ENCODE measurements at places on chromosomes 6 and 20. TPM values are rescaled to one million over a fixed set of nuclear protein-coding genes. Genes with fewer than 3 reads are reported as not detected.

- no peak overlapping the region for H3K27ac ChIP-seq
- H3K36me3 ChIP-seq, result no peaks in the 10 kb centered on the region
- H3K4me3 ChIP-seq, result no peak overlapping the region
- peaks cover 3% of the 10 kb centered on the region for H3K27me3 ChIP-seq
- H3K4me1 ChIP-seq, result no peaks in the 10 kb centered on the region
- no peak for DNase-seq
Measured at GRCh38 chr20:33071198-33071597, 8.2 kb upstream of the BPIFB4 start.

- no peaks in the 10 kb centered on the region for H3K27me3 ChIP-seq
- peaks cover 9% of the 10 kb centered on the region for H3K36me3 ChIP-seq
- H3K4me3 ChIP-seq, result no peak overlapping the region
- H3K27ac ChIP-seq, result no peak overlapping the region
- no peak for DNase-seq
Measured at GRCh38 chr20:37736132-37736531, 42.3 kb downstream of the CTNNBL1 start.

- no peaks in the 10 kb centered on the region for H3K36me3 ChIP-seq
- H3K27ac ChIP-seq, result no peak overlapping the region
- no peak for DNase-seq
- H3K4me1 ChIP-seq, result no peaks in the 10 kb centered on the region
Measured at GRCh38 chr6:6586671-6587526, 1.6 kb upstream of the LY86 start.

- no peak overlapping the region for H3K27ac ChIP-seq
- H3K27me3 ChIP-seq, result no peaks in the 10 kb centered on the region
- no peaks in the 10 kb centered on the region for H3K36me3 ChIP-seq
- no peak overlapping the region for H3K4me3 ChIP-seq
- H3K4me1 ChIP-seq, result peaks cover 6% of the 10 kb centered on the region
Measured at GRCh38 chr6:168157272-168158212, 78.5 kb upstream of the FRMD1 start.

GRCh38 chr6:163579880-163580295 is 165.4 kb downstream of the QKI start:
- H3K36me3 ChIP-seq, result no peaks in the 10 kb centered on the region
- DNase-seq, result no peak
- no peak overlapping the region for H3K27ac ChIP-seq
- H3K4me3 ChIP-seq, result no peak overlapping the region
- no peaks in the 10 kb centered on the region for H3K27me3 ChIP-seq

DNA sequence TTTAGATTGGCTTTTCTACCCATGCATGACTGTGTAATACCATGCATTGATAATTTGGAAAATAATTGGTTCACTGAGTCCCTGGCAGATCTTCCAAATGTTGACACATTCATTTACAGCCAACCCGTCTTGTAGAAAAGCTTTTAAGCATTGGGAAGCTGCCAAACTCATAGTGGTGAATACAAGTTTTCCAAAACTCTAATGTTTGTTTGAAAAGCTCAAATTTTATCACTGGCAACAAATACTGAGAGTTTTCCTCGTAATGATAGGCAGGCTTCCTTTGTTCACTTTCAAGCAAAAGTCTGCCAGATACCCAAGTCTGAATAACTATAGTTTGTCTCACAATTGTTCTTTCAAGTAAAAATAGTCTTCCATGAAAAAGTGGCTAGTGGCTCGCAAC is 143.0 kb downstream of the FIG4 start:
- H3K4me3 ChIP-seq, result no peak overlapping the region
- no peaks in the 10 kb centered on the region for H3K36me3 ChIP-seq
- H3K27me3 ChIP-seq, result no peaks in the 10 kb centered on the region
- no peak overlapping the region for H3K27ac ChIP-seq

DNA sequence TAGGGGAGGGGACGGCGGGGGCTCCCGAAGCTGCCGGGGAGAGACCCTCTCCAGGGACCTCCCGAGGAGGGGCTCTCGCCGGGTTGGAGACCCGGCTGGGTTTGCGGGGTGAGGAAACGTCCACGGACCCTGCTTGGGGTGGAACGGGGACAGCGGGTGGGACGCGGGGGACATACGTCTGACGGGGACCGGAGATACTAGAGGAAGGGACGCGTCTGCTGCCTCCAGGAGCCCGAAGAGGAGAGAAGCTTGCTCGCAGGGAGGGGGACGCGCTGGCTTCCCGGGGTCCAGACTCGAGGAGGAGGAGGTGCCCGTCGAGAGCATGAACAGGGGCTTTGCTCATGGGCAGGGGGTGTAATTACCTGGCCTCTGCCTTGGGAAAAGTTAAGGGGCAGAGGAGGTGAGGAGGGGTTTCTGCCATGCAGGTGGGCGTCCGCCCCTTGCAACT is 593 bp downstream of the DNMT3B start:
- peak overlapping the region; percentile 91 for H3K4me3 ChIP-seq
- H3K27me3 ChIP-seq, result no peaks in the 10 kb centered on the region
- no peak for DNase-seq

DNA sequence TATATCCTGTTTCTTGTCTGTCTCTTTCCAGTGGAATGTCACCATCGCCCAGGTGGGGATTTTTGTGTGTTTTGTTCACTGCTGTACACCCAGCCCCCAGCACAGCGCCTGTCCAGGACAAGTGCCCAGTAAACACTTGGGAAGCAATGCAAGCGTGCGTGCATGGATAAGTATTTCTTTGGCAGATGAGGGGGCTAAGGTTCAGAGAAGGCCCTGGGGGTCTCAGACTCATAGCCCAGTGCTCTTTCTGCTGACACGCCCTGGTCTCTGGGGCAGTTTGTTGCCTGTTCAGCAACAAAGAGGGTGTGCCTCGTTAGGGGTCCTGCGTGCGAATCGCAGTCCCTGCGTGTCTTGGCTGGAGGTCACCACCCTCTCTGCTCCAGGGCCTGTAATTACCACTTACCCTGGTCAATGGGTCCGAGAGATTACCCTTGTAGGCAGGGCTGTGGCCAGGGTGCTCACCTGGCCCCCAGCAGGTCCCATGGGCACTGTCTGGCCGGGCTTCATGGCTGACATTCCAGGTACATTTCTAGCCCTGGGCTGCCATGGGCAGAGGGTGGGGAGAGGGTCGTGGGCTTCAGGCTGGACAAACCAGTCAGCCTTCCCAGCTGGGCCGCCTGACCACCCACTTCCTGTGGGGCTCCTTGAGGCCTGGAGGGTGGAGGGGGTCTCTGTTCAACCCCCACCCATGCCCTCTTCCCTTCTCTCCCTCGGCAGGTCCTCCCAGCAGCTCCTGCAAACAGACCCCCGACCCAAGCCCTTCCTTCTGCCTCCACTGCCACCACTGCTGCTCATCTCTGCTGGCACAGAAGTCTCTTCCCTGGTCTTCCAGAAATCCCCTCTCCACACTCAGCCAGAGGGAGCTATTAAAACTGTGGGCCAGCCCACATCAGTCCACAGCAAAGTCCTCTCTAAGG is 87.1 kb downstream of the CEBPB start:
- peak overlapping the region; percentile 73 for H3K27ac ChIP-seq
- H3K36me3 ChIP-seq, result no peaks in the 10 kb centered on the region
- peaks cover 43% of the 10 kb centered on the region for H3K4me1 ChIP-seq
- no peak overlapping the region for H3K4me3 ChIP-seq
- no peaks in the 10 kb centered on the region for H3K27me3 ChIP-seq
- no peak for DNase-seq

DNA sequence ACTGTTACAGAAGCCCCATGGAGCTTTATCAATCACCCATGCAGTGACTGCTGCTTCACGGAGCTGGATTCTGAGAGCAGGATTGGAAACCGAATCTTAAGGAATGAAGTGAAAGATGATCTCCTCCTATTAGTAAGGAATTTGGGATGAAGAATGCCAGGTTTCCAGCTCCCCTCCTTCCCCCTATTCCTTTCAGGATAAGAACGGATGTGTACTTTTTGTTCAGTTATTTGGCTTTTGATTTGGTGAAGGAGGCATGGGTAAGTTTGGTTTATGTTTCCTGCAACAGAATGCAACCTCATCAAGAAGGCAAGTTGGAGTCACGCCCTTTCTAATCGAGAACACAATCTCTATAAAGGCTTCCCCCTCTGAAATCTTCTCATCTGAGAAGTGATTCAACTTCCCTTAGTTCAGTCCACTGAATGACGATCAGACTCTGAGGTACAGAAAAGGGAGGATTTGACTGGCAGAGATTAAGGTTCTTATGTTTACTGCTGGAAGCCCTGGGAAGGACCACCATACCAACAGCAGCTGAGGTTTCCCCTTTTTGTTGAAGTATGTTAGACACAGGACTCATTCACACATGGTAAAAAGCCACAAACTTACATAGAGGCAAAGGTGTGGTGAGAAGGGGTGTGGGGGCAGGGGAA is 5.5 kb downstream of the ELMO2 start:
- H3K27me3 ChIP-seq, result no peaks in the 10 kb centered on the region
- H3K4me3 ChIP-seq, result no peak overlapping the region

SGK2 gene
- total RNA-seq, result 1.8 TPM

PTCHD4 gene
- 0.46 TPM for total RNA-seq

SPATS1 gene
- total RNA-seq, result not detected

ZBTB22 gene
- 24.9 TPM for total RNA-seq
